ENCODE measurements at places on chromosomes 16 and 17.

DNA sequence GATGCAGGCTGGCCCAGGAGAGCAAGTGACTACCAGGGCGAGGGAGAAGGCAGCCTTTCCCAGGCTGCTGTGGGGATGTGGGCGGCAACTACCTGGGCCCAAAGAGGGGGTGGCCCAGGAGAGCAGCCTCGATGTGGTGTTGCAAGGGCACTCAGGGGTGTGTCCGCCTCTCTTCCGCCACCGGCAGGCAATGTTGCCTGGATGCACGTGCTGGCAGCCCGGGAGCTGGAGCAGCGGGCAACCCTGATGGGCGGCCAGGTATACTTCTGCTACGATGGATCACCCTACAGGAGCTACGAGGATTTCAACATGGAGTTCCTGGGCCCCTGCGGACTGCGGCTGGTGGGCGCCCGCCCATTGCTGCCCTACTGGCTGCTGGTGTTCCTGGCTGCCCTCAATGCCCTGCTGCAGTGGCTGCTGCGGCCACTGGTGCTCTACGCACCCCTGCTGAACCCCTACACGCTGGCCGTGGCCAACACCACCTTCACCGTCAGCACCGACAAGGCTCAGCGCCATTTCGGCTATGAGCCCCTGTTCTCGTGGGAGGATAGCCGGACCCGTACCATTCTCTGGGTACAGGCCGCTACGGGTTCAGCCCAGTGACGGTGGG lies 2.7 kb downstream of the HSD3B7 start:
- no peak for DNase-seq

DNA sequence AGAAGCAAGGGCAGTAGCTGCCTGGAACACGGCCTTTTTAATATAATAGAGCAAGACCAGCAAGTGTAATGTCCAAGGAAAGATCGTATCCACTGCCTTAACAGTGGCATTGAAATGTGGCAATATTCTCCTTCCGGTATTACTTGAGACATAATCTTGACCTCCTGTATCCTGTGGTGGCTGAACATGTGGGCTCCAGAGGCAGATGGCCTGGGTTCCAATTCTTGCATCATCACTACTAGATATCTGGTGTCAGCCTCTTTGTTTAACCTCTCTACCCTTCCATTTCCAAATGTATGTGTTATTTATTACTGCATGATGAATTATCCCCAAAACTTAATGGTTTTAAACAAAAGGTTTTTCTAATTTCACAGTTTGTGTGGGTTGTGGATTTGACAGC lies 3.5 kb upstream of the CDYL2 start:
- no peak for DNase-seq

GRCh38 chr17:41096055-41096454 lies 1.9 kb downstream of the KRTAP4-8 start:
- no peak for DNase-seq

- DNase-seq = no peak
These were observed 29.8 kb upstream of the GSG1L start for GRCh38 chr16:28093385-28093725.

- no peak for DNase-seq
These were observed 15.9 kb upstream of the CDC42EP4 start for GRCh38 chr17:73327676-73328075.

GRCh38 chr17:12622726-12623125 lies 43.0 kb upstream of the MYOCD start:
- no peak for DNase-seq

GRCh38 chr16:1168837-1169236 lies 15.9 kb downstream of the CACNA1H start:
- DNase-seq = no peak

DNA sequence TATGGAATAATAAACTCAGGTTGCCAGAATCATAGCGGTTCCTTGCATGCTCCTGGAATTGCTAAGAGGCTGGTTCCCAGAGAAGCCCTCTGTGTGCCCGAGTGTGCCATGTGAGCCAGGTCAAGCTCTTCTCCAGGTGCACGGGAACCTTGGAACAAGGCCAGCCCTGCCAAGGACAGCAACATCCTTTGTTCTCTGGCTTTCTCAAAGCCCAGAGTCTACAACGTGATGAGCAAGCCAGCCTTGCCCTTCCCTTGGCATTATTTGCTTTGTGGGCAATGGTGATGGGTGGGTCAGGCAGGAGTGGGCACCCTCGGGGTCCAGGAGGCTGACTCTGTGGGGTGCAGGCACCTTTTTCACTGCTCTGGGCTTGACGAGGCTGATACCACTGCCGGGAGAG lies 14.2 kb upstream of the SEC14L1 start:
- no peak for DNase-seq

DNA sequence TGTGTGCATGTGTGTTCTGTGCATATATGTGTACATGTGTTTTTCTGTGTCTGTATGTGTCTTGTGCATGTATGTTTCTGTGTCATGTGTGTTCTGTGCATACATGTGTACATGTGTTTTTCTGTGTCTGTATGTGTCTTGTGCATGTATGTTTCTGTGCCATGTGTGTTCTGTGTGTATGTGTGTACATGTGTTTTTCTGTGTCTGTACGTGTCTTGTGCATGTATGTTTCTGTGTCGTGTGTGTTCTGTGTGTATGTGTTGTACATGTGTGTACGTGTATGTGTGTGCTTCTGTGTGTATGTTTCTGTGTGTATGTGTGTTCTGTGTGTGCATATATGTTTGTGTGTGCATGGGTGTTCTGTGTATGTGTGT lies 8.4 kb upstream of the RAB37 start:
- no peak for DNase-seq

DNA sequence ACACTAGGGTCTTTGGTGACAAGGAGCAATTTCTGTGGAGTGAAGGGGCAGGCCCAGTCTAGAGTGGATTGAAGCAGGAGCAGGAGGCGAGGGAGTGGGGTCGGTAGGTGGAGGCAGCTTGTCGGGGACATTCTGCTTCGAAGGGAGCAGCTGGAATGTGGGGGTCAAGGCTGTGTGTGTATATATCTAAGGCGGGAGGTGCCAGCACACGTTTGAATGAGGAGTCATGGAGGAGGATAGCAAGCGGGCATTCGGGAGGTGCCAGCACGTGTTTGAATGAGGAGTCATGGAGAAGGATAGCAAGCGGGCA lies 17.7 kb downstream of the NT5M start:
- DNase-seq = no peak

DNA sequence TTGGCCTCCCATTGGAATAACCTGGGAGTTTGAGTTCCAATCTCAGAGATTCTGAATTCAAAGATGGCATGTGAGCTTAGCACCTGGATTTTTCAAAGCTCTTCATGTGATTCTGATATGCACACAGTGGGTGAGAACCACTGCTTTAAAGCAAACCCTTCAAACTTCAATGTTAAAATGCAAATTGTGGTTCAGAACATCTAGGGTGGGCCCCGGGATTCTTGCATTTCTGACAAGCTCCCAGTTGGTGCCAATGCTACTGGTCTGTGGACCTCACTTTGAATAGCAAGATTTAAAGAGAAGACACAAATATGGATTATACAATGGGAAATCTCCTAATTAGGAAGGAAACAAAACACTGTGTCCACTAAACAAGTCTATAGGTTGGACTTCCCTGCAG lies 43.8 kb upstream of the GPRC5B start:
- no peak for DNase-seq

GRCh38 chr16:80899809-80900592 lies 95.6 kb upstream of the CDYL2 start:
- DNase-seq = peak; percentile 46
